ENCODE measurements at places on chromosomes 3 and 15.

- peak; percentile 75 for DNase-seq
Observed at GRCh38 chr3:188021041-188021440, 132.9 kb upstream of the LPP start.

DNA sequence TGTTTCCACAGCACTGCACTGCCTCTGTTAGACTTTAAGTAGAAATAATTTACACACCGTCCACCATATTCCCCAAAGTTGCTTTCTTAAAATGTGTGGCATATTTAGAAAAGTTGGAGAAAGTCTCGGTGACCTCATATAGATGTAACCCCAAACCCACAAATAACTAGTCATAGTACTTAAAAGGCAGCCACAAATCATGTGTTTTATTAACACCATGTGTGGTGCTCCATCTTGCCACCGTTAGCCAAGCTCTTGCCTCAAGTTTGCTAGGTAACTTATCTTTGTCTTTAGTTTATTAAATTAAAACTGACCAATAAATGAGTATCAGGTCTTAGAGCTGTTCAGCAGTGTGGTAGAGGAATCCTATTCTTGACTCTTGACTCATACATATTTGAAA, 257.9 kb downstream of the UBE2E2 start:
- DNase-seq = no peak

GRCh38 chr15:29331669-29332068, 62.0 kb upstream of the NSMCE3 start:
- DNase-seq = no peak

DNA sequence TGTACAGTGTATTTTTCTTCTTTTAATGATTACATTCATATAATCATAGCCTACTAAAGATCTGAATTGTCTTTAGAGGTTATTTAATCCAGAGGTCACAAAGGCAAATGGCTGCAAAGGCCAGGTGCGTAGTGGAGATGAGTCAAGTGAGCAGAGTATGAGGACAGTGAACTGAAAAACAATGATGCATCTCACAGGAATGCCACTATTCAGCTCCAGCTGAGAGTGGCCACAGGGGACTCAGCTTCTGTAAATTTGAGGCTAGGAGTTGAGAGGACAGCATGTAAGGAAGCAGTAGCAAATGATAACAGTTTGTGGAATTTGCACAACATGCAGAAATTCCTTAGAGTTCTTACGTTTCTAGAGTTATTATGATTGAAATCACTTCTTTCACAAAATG, 50.4 kb downstream of the COL6A5 start:
- no peak for DNase-seq
